ENCODE measurements at places on chromosomes 5 and 9. TPM values are rescaled to one million over a fixed set of nuclear protein-coding genes. Genes with fewer than 3 reads are reported as not detected.

Gene SLC46A2
- not detected for total RNA-seq

- peak; percentile 64 for DNase-seq
Measured at GRCh38 chr5:2007878-2008501, 125.3 kb upstream of the IRX4 start.

GRCh38 chr5:156893517-156893916, 43.4 kb downstream of the PPP1R2B start:
- DNase-seq: no peak

DNA sequence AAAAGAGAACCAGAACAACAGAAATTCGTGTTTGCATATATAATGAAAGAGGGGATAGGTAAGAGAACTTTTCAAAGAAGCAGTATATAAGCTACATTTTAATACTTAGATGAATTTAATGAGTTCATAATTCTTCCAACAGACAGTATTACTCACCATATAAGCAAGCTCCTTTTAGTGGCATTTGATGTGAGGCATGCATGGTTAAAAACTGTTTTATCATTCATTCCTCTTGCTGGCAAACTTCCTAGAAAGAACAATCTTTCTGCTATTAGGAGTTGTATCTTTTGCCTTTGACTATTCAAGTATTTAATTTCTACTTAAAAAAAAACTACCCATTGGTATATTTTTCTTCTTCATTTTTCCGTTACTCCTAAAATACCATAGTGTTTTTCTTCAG, 65.7 kb upstream of the EIF4EBP3 start:
- no peak for DNase-seq

DNA sequence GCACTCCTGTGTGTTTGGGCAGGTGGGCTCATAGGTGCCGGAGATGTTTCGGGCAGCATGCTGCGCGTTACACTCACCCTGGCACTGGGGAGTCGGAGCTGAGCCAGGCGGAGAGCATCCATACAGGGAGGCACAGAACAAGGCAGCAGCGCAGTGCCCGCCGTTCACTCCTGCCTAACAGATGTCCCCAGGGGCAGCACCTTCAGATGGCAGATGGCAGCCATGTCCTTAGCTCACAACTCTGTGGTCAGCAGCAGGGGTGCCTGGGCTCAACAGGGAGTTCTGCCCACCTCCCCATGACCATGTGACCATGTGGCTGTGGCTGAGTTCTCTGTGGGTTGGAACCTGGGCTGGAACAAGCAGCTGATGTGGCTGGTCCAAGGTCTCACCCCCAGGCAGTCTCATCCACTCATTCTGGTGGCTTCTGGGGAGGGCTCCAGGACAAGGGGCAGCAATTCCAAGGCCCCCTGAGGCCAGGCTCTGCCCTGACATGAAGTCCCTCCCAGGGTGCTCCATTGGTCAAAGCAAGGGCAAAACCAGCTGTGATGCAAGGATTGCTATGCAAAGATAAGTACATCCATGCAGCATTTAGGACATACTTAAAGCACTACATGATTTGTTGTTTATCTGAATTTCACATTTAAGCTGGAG, 64.2 kb downstream of the MRPL36 start:
- no peak for DNase-seq

GRCh38 chr5:127812570-127812969, 109.4 kb downstream of the CCDC192 start:
- no peak for DNase-seq

Data from heart left ventricle (tissue), 16 donors.